ENCODE measurements at places on chromosomes 1 and 21.

DNA sequence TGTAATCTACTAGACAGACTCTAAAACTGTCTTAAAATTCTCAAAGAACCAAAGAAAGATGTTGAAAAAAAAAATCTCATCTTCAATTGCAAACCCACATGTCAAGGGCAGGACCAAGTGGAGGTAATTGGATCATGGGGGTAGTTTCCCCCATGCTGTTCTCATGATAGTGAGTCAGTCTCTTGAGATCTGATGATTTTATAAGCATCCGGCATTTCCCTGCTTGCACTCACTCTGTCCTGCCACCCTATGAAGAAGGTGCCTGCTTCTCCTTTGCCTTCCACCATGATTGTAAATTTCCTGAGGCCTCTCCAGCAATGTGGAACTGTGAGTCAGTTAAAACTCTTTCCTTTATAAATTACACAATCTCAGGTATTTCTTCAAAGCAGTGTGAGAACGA lies 257.0 kb downstream of the HHIPL2 start:
- DNase-seq = no peak

DNA sequence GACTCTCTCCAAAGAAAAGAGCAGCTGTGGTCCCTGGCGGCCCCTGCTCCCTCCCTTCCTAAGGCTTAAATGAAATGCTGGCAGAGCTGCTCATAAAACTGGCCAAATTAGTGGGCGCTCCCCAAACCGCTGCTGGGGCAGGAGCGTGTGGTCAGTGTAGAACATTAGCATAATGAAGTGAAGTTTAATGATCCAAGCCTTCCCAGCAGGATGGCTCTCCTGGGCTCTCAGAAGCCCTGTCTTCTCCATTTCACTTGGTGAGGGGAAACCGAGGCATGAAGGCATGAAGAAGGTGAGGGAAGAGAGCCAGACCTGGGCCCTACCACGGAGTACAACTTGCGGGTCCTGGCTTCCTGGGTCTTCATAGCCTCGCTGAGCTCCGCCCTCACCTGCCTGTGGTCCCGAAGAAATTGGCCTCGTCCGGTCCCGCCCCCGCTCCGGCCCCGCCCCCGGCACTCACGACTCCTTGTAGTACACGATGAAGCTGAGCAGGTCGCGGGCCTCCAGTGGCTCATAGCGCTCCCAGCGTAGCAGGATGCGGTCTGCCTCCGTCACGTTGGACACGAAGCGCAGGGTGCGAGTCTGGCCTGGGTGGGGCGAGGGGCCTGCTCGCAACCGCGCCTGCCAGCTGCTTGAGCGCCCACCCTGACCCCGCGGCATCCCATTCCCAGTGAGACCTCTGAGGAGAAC lies 10.3 kb downstream of the INSRR start:
- no peak for DNase-seq

- no peak for DNase-seq
Measured at GRCh38 chr21:34365809-34366208, 2.0 kb downstream of the KCNE2 start.

GRCh38 chr1:30476911-30477459 lies 246.4 kb downstream of the MATN1 start:
- no peak for DNase-seq

- no peak for DNase-seq
Measured at GRCh38 chr1:208247696-208248095, 3.5 kb upstream of the PLXNA2 start.

- no peak for DNase-seq
Measured at GRCh38 chr1:233673261-233673946, 59.5 kb downstream of the KCNK1 start.

DNA sequence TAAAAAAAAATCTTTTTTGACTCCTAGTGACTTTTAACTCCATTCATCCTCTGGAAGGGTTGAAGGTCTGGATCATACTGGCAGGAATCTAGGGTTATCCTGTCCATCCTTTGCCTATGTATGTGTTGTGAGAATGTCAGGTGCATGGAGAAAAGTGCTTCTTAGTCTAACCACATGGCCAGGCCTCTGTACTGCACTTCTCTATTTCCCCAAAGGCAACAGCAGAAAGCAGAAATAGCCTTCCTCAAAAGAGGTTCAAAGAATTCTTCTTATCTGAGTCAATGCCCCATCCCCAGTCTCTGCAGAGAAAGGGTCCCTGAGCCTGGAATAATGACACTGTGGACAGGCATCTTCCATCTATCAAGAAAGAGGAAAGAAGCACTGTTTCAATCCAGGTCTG lies 85.7 kb upstream of the CD34 start:
- no peak for DNase-seq

GRCh38 chr21:22842875-22843274 lies 1844.7 kb downstream of the NCAM2 start:
- peak; percentile 38 for DNase-seq

GRCh38 chr1:226126824-226127569 lies 59.5 kb downstream of the ACBD3 start:
- no peak for DNase-seq

DNA sequence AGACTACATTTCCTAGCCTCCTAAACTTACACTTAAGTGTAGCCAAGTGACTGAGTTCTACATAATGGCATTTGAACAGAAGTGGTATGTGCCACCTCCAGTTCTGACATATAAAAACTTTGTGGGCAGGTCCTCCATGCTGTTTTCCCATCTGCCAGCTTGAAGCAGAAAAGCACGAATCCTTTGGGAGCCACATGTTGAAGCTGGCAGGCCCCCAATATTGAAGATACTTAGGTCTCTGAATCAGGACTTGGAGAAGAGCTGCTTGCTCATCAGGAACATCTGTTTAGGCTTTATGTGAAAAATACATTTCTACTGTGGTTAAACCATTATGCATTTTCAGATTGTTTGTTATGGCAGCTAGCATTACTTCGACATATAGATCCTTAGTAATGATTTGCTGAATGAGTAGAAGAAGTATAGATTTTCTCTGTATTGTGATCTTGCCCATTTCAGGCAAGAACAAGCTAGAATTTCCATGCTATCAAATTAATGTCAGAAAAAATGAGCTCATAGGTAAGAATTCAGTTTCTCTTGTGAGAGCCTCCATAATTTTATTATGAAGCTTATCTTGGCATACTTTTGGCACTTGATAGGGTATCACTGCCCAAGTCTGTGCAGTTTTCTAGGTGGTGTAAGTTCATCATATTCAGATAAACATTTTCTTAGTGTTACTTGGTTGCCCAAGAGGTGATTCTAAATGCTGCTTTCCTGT lies 68.4 kb downstream of the GDAP2 start:
- DNase-seq = no peak

- peak; percentile 60 for DNase-seq
Measured at GRCh38 chr1:215891266-215892057, 324.4 kb downstream of the KCTD3 start.

- DNase-seq = peak; percentile 82
Measured at GRCh38 chr1:43991476-43992231, at the start of gene CCDC24. TSS of gene CCDC24 (plus strand) at chr1:43991599. CDS start at chr1:43991879, 280 bp downstream.

GRCh38 chr1:248622570-248623001 lies 12.3 kb downstream of the OR2T11 start:
- DNase-seq = no peak

DNA sequence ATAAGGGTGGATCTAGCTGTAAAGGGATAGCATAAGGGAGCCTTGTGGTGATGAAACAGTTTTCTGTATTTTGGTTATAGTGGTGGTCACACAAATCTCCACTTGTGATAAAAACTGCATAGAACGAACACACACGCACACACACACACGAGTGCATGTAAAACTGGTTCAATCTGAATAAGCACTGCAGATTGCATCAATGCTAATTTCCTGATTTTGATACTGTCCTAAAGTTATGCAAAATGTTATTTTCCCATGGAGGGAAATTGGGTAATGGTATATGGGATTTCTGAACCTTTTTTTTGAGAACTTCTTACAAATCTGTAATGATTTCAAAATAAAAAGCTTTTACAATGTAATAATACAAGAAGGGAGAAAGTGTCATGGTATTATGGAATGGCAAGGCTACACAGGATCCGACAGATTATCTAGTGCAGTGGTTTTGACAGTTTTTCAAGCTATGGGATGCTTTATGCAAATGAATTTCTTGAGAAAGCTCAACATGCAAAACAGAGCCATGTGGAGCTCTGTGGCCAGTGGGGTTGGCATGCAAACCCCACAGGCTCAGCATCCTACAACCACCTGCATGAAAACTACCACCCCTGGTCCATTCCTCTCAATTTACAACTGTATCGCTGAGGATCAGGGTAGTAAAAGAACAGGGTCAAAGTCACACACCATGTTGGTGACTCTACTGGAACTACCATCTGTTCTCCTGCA lies 18.8 kb downstream of the SLC41A1 start:
- no peak for DNase-seq
